ENCODE measurements at places on chromosomes 5 and 9. TPM values are rescaled to one million over a fixed set of nuclear protein-coding genes. Genes with fewer than 3 reads are reported as not detected.

DNA sequence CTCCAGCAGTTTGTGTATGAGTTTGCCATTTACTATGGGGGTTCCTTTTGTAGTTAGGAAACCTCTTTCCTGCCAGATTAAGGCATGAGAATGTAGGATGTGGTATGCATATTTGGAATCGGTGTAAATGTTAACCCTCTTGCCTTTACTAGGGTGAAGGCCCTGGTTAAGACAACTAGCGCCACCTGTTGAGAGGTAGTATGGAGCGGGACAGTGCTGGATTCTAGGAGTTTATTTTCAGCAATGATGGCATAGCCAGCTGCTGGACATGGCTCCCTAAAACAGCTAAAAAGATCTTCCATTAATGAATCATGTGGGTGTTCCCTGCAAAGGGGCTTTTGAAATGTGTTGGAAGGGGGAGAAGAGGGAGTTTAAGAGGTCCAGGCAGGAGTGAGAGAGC, 30.7 kb upstream of the GPX3 start:
- no peaks in the 10 kb centered on the region for H3K4me1 ChIP-seq
- H3K27me3 ChIP-seq = no peaks in the 10 kb centered on the region

DNA sequence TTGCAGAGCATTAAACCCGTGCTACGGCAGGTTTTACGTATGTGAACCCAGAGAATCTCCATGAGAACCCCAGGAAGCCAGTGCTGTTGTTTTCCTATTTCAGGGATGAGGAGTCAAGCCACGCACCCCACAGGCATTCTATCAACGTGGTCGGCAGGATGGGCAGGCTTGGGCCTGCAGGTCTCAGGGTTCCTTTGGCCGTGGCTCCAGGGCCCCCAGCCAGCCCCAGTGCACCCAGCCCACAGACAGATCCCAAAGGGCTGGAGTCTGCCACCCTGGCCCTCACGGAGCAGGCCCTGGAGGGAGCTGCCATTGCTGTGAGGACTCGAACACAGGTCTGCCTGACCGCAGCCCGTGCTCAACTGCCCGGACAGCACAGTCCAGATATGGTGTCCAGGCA, 77.1 kb upstream of the STXBP1 start:
- no peak for DNase-seq
- H3K27me3 ChIP-seq = no peaks in the 10 kb centered on the region
- peaks cover 57% of the 10 kb centered on the region for H3K4me1 ChIP-seq

GRCh38 chr9:101311758-101312420, 72.9 kb downstream of the BAAT start:
- no peak overlapping the region for H3K27ac ChIP-seq
- H3K36me3 ChIP-seq = no peaks in the 10 kb centered on the region
- H3K27me3 ChIP-seq = no peaks in the 10 kb centered on the region
- no peak overlapping the region for H3K4me3 ChIP-seq

- H3K27ac ChIP-seq = no peak overlapping the region
- H3K27me3 ChIP-seq = no peaks in the 10 kb centered on the region
- no peak for DNase-seq
- H3K4me1 ChIP-seq = peaks cover 57% of the 10 kb centered on the region
- H3K36me3 ChIP-seq = no peaks in the 10 kb centered on the region
- H3K4me3 ChIP-seq = no peak overlapping the region
Measured at GRCh38 chr5:138870611-138871010, 4.5 kb downstream of the LRRTM2 start.

DNA sequence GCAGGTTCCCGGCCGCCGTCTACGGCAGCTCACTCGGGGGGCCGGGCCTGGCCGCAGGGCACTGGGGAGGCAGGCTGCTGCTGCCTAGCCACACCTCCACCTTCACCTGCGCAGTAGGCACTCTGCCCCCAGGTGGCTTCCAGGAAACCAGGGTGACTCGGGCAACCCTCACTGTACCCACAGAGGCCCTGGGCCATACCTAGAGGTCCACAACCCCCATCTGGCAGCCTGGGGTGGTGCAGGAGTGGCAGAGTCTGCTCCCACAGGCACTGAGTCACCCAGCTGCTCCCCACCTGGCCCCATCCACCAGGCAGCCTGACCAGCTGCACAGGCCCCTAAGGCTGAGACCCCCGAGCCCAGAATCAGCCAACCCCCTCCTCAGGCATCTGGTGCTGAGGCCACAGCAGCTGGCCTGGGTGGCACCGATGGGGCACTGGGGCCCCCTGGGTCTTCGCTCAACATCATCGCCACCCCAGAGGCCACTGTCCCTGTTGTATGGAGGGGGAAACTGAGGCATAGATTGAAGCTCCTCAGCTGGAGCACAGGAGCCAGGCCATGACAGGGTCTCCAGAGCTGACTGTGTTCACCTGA, 70.2 kb downstream of the KCNT1 start:
- H3K4me1 ChIP-seq = no peaks in the 10 kb centered on the region
- H3K4me3 ChIP-seq = no peak overlapping the region
- H3K27ac ChIP-seq = no peak overlapping the region
- no peaks in the 10 kb centered on the region for H3K36me3 ChIP-seq
- DNase-seq = no peak

DNA sequence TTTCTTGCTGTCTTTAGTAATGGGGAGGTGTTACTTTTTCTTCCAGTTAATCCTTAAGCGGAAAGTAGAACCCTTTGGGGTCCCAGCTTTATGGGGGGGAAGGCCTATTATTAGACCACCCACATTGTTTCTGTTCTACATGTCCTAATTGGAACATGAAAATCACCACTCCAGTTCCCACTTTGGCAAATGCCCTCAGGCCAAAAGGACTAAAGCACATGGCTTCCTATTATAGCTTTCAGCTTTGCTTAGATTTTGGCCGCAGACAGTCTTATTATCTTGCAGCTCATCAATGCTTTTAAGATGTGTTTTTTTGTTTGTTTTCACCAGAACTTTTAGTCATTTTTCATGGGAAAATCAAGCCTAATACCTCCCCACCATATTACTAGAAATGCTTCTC, 296.8 kb upstream of the ANKH start:
- H3K4me3 ChIP-seq = no peak overlapping the region
- H3K36me3 ChIP-seq = no peaks in the 10 kb centered on the region
- no peak for DNase-seq
- no peaks in the 10 kb centered on the region for H3K27me3 ChIP-seq

GRCh38 chr5:37792975-37793631, 46.7 kb downstream of the GDNF start:
- H3K4me1 ChIP-seq = peaks cover 6% of the 10 kb centered on the region
- no peak for DNase-seq
- no peaks in the 10 kb centered on the region for H3K27me3 ChIP-seq
- H3K36me3 ChIP-seq = no peaks in the 10 kb centered on the region
- no peak overlapping the region for H3K27ac ChIP-seq

The SAXO1 gene
- total RNA-seq = not detected

The PCDHGA6 gene
- 1.4 TPM for total RNA-seq

The WNT8A gene
- not detected for total RNA-seq

DNA sequence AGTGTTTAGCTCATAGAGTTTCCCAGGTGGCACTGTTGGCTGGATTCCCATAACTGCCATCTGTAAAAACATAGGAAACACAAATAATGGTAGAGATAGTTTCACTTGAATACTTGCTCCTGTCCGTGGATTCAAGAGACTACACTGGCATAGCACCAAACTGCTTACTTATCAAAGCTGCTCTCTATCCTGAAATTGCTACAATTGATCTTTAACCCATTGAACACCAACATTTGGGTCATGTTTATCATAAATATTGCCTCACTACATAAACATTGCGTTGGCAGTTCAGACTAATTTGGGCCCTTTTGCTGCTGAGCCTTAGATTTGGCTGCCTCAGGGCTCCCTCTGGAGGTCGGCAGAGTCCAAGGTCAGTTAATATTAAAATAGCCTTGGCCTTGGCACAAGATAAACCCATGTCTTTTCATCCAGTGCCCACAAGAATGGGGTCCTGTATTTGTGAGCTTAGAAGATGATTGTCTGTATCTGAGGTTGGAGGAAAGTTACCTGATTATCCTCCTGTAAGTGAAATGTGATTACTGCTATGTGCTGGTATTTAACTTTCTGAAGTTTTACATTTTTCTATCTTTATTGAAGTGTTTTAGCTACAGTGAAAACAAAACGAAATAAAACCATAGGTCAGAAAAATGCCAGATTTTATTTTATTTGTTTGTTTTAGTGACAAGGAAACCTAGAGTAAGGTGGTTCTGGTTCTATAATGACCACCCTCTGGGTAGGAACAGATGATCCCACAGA, 4.0 kb upstream of the RANBP3L start:
- H3K4me1 ChIP-seq = peaks cover 17% of the 10 kb centered on the region
- no peak overlapping the region for H3K4me3 ChIP-seq
- no peaks in the 10 kb centered on the region for H3K27me3 ChIP-seq
- H3K27ac ChIP-seq = no peak overlapping the region

DNA sequence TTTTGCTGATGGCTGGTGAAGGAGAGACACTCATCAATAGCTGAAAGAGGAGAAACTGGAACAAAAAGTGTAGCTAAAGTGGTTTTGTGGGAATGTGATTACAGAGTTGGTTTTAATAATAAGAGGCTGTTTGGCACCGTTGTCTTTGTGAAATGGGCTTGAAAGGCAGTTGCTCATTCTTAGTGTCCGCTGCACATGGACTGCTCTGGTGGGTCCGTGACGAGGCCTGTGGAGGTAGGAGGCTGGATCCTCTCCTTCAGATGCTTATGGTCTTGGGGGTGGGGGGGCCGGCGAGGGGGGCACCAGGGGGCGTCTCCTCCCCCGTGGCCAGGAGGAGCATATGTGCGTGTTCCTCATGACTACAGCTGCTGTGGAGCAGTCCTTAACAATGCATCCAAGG, 29.8 kb downstream of the FUBP3 start:
- peaks cover 55% of the 10 kb centered on the region for H3K36me3 ChIP-seq
- no peak overlapping the region for H3K4me3 ChIP-seq
- H3K27me3 ChIP-seq = no peaks in the 10 kb centered on the region
- no peak for DNase-seq
- no peak overlapping the region for H3K27ac ChIP-seq
- H3K4me1 ChIP-seq = no peaks in the 10 kb centered on the region

GRCh38 chr5:139649082-139649991, 1.2 kb downstream of the CXXC5 start:
- peak; percentile 71 for DNase-seq
- no peaks in the 10 kb centered on the region for H3K27me3 ChIP-seq
- H3K4me1 ChIP-seq = peaks cover 54% of the 10 kb centered on the region
- peak overlapping the region; percentile 95 for H3K4me3 ChIP-seq
- H3K36me3 ChIP-seq = peaks cover 26% of the 10 kb centered on the region
- 0 out of 2 replicates have a peak overlapping the region, but pooled peaks have one; percentile 4 for H3K27ac ChIP-seq

The SPATA6L gene
- total RNA-seq = not detected

DNA sequence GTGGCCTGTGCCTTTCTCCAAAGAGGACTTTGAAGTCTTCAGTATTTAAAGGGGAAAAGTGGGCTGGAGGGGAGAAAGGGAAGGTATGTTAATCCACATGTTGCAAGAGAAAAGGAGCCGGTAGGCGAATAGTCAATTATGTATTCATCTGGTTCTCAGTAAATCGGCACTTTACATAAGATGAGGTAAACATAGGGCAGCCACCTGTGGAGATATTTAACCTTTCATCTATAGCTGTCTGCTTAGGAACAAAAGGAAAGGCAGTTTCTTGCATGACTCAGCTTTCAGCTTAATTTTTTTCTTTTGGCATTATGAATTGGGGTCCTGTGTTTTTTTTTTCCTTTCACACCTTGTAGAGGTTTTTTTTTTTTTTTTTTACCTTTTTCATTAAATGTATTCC, 42.2 kb downstream of the FGD3 start:
- H3K36me3 ChIP-seq = no peaks in the 10 kb centered on the region
- no peak overlapping the region for H3K27ac ChIP-seq
- H3K4me1 ChIP-seq = no peaks in the 10 kb centered on the region
- no peaks in the 10 kb centered on the region for H3K27me3 ChIP-seq

The KIF4B gene
- total RNA-seq = not detected

DNA sequence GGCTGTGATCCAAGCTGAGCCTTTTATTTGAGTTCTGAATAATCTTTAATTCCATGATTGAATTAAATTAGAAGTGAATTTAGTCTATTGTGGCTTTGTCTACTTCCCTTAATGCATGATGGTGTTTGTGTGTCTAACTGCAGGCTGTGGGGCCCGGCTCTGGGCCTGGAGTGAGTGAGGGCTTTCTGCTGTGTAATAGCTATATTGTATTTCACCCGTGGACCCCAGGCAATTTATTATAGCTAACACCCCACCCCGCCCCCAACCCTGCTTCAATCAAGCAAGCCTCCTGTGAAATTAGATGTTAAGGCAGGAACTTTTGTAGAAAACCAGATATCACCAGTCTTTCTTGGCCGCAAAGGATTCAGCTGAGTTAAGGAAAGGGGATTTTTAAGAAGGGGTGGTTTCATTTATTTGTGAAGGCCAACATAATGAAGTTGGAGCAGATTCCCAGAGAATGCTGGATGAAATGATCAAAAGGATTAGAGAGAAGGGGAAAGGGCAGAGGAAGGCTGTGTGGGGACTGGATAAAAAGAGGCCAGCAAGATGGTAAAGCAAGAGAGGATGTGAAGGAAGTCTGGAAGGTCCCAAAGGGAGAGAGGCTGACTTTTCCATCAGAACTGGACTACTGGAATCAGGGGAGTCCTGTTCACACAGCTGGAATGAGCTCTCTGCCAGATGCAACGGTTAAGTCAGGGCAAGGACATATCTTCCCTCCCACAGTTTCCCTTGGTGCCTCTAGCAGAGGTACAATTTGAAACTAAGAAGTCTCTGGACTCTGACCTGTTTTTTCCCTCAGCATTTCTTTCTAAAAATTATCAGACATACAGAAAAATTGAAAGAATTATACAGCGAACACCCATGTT, 125.3 kb upstream of the SAP30L start:
- no peaks in the 10 kb centered on the region for H3K27me3 ChIP-seq
- no peak overlapping the region for H3K4me3 ChIP-seq
- no peak overlapping the region for H3K27ac ChIP-seq

DNA sequence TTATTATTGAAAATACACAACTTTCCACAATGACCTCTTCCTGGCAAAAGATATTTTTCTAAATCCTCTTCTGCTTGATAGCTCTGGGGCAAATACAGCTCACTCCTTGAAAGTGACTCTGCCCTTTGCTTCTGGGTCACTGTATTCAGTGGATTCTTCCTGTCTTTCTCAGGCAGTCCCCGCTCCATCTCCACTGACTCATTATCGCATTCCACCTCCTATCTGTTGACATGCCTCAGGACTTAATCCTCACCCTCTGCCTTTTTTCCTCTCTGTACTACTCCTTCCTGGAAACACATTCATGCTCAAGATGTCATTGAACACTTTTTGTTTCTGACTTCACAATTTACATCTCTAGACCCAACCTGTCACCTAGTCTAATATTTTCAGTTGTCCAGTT, 8.4 kb upstream of the RGS7BP start:
- no peaks in the 10 kb centered on the region for H3K36me3 ChIP-seq
- H3K27me3 ChIP-seq = no peaks in the 10 kb centered on the region
- no peak overlapping the region for H3K27ac ChIP-seq
- H3K4me3 ChIP-seq = no peak overlapping the region
- H3K4me1 ChIP-seq = no peaks in the 10 kb centered on the region

Data from SJSA1 (cell line).